ENCODE measurements at places on chromosomes 7 and 10.

DNA sequence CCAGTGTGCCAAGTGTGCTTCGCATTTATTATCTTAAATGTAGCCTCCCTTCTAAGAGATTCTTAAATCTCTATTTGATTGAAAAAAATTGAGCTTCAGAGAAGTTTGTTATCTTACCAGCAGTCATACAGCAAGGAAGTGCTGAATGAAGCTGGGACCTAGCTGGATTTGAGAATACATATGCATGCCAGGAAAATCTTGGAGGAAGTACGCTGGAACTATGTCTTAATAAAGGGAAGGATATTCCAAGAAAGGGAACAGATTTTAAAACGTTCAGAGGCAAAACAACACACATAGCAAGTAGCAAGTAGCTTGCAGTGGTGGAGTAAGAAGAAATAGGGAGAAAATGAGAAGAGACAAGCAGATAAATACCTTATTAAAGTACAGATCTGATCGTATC is 1.5 kb downstream of the CFAP70 start:
- DNase-seq: no peak

DNA sequence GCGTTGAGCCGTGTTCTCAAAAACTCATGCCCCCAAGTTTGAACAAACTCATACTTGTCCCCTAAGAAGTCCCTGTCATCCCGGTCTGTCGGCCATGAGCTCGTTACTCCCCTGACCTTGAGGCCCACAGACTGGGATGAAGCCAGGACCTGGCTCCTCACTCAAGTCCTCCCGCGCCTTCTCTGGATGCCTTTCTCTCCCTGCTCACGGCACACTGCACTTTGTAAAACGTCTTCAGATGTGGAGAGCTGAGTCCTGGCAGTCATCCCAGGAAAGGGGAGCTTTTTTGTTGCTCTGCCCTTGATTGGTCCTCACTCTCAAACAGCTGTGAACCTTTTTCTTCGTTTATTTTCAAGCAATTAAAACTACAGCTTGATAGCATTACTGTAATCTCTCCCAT is 110.8 kb downstream of the JAZF1 start:
- DNase-seq: no peak

DNA sequence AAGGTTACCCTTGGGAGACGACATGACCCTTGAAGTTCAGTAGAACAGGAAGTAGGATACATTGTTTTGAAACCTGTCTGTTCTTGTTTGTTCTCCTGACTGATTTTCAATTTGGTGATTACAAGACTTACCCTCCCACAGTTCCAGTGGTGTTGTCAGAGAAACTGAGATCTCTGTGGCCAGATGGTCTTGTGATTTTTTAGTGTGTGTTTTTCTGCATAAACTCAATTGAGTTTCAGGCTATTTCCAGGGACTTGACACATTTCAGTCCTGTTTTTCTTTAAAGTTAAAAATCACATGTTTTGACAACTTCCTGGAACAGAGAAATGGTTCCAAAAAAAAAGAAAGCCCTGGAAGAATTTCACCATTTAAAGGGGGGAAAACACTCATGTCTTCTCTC is 22.3 kb downstream of the PIK3CG start:
- no peak for DNase-seq

- no peak for DNase-seq
Measured at GRCh38 chr7:137879357-137880158, 32.8 kb upstream of the DGKI start.

GRCh38 chr7:140657891-140658290 is 14.9 kb upstream of the ADCK2 start:
- no peak for DNase-seq

GRCh38 chr10:34249634-34250033 is 565.5 kb downstream of the PARD3 start:
- no peak for DNase-seq

DNA sequence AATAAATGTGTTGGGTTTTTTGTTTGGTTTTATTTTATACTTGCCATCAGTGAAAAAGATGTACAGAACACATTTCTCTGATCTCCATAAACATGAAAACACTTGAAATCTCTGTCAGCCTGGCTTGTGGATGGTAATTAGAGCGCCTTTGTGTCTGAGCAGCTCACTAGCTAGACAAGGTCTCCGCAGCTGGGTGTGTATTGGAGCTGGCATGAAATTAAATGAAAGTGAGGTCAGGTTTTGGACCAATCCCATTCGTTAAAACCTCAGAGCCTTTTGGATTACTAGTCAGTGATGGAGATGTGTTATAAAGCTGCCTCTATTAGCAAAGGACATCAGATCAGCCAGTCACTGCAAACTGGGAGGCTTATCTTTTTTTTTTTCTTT is 2.7 kb downstream of the FRAT1 start:
- no peak for DNase-seq

- no peak for DNase-seq
Measured at GRCh38 chr7:136403591-136403990, 426.4 kb upstream of the MTPN start.

DNA sequence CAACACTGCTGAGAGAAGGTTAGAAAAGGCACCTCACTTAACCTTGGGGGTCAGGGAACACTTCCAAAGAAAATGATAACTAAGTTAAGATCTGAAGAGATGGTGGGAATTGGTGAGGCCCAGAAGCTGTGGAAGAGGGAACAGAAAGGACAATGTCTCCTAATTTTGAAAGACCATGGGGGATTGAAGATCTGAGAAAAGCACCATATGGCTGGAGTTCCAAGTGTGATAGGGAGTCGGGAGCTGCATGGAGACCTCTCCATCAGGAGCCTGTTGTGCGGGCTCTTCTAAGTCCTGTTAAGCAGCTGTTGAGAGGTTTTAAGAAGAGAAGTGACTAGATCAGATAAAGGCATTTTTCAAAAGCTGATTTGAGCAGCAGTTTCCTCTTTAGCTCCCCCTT is 254.3 kb downstream of the CDK14 start:
- no peak for DNase-seq

GRCh38 chr7:140610204-140611165 is 30.1 kb downstream of the DENND2A start:
- DNase-seq: no peak

DNA sequence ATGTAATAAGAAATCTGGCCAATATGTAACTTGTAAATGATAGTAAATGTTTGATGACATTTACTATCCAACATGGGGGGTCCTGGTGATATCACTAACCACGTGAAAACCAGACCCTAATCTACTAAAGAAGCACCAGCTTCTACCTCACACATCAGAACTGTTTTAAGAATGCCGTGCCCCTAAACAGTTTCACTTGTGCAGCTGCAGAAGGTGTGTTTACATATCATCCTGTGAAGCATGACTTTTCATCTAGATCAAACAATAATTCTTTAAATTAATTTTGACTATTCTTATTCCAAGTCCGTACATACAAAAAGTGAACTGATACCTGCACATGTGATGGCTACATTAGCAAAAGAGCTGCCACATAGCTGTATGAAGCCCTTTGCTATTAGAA is 61.0 kb downstream of the STEAP1B start:
- no peak for DNase-seq

GRCh38 chr7:78301407-78301806 is 502.8 kb downstream of the PHTF2 start:
- no peak for DNase-seq

DNA sequence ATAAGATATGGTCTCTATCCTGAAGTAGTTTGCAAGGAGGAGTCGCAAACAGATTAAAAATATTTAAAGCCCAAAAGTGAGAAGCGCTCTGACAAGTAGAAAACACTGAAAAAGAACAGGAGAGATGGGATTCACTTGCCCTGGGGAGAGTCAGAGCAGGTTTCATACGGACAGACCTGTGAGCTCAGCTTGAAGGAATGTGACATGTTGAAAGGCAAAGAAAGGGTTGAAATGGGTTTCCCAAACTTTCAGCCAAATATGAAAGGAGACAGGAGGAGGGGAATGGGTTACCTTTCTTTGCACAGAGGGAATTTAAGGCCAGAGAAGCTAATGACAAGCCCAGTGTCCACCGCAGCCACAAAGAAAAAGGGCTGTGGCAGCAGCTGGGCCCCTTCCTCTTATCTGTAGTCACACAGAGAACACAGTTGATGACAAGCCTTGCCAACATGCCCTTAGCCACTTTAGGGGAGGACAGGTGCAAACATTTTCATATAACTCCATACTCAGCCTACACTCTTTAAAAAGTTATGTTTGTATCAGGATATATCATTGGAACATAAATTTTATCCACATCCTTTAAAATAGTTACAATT is 14.9 kb downstream of the HOXA1 start:
- DNase-seq: no peak

- no peak for DNase-seq
Measured at GRCh38 chr10:124560377-124561105, 98.9 kb downstream of the LHPP start.

DNA sequence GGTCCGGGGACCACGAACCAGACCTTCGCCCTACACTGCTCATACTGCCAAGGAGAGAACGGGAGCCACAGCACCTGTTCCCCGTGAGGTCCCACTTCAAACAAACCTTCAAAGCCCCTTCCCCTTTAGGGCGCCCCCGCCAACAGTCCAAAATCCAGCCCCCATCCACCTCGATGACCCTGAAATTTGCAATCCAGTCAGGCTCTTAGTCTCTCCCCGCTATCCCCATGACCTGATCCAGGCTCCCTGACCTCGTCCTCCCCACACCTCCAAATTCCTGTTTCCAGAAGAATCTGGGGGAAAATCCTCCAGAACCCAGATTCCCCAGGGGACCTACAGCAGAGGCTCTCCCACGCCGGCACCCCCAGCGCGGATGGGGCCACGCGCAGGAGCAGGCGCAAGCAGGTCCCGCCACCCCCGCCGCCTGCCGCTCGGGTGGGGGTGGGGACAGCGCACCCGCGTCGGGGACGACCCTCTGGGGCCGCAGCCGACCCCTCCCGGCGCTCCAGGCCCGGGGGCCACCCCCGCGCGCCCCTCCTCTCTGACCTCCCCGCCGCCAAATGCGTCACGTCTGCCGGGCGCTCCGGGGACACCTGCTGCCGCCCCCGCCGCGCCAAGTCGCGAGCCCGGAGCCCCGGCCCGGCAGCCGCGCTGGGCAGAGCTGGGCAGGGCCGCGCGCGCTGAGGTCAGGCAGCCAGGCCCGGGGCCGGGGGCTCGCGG is 753 bp downstream of the CAMK2B start:
- DNase-seq: no peak

- no peak for DNase-seq
Measured at GRCh38 chr7:27032839-27033238, 63.0 kb downstream of the HOXA1 start.

DNA sequence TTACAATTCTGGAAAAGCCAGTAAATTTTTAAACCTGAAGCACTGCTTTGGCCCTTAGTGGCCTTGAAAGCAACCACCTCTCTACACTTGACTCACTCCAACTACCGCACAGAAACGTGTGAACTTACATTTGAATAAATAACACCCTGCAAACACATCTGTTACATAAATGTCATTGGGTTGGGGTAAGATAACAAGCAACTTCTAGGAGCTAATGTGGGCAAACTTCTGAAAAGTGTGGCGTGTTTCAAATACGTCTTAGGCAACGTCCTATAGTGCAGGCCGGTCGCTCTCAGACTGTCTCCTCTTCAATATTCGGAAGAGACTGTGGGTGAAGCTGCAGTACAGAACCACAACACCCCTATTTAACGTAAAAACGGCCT is 474 bp downstream of the ORC5 start:
- DNase-seq: no peak

DNA sequence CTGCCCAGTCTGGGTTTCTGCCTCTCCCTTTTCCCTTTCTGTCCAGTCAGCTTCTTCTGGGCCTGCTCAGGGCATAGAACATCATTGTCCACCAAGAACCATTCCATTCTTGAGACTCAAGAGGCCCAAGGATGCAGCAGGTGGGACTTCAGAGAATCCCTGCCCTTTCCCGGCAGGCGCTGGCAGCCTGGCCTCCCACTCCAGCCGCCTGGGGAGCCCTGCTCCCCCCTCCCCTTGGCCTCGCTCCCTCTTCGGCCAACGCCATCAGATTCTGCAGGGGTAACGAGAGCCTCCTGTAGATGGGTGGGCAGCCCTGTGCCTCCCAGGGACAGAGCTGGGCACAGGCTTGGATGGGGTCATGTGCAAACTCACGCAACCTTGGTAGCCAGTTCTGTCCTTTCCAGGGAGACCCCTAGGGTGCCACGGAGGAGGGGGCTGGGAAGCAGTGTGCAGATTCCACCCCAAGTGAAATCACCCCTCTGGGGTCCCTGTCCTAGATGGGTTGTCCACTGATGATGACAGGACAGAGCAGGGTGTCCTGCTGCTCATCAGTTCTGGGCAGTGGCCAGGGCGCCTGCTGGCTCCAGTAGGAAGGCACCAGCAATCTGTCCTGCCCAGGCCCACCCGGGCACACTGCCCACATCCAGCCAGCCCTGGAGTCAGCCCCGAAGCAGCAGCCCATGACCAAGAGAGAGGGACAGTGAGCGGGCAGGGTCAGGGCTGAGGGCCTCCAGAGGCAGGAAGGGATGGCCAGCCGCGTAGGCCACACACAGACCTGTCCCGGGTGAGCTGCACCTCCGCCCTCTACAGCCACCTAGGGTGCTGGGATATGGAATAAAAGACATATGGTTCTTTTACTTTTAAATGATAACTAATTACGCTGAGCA is 47.7 kb downstream of the RASGEF1A start:
- DNase-seq: no peak

GRCh38 chr7:110977127-110977737 is 113.7 kb upstream of the LRRN3 start:
- no peak for DNase-seq

DNA sequence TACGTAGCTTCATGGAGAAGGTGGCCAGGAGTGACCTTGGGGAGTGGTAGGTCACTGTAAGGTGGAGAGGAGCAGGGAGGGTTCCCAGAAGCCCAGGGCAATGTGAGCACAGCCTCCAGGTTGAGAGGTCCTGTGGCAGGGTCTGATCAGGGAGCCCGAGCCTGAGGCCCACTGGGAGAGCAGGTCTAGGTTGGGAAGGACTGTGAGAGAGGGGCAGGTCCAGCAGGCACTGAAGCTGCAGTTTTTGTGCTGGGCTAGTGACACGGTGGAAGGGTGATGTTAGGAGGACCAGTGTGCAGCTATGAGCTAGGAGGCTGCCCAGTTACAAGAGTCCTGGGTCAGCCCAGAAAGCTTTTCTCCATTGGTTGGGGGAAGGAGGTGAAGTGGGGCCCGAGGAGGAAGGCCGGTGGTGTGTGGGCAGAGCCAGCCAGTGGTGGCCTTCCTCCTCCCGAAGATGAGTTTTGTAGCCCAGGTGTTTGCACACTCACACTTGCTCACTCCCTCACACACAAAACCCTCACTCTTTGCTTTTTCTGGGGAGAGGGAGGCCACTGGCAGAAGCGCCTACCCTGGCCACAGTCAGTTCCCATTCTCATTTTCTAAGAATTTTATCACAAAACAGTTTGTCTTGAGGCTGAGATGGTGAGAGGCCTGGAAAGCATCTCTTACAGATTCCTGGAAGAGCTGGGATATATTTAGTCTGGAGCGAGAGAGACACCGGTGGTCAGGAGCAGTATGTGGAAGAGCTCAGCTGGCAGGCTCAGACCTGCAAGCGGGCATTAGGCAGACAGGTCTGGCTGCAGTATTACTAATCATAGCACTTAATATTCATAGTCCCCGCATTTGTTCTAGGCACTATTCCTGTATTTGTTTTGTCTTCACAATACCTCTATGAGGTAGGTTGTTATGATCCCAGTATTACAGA is 57.1 kb downstream of the ZNF467 start:
- no peak for DNase-seq
